Subcutaneous adipose tissue (tissue), 4 donors: ENCODE measurements at places on chromosomes 6 and 20. TPM values are rescaled to one million over a fixed set of nuclear protein-coding genes. Genes with fewer than 3 reads are reported as not detected.

Gene SLC32A1
- not detected for total RNA-seq

Gene STMND1
- not detected for total RNA-seq

Gene NKAIN4
- not detected for total RNA-seq

Gene HLA-DQA2
- total RNA-seq: 4.6 TPM

Gene GPR63
- total RNA-seq: 0.22 TPM

Gene PERP
- 37.8 TPM for total RNA-seq

Gene ARID1B
- 93.8 TPM for total RNA-seq

Gene OR2J3
- total RNA-seq: not detected

Gene MPIG6B
- total RNA-seq: not detected

Gene ZFP57
- not detected for total RNA-seq

Gene VARS2
- 9.1 TPM for total RNA-seq

Gene HLA-E
- total RNA-seq: 287 TPM

Gene HMGN4
- total RNA-seq: 66.4 TPM

Gene CCDC170
- total RNA-seq: 8.8 TPM

Gene SLPI
- total RNA-seq: 7.0 TPM

Gene LRRC73
- 0.33 TPM for total RNA-seq

Gene DEFB114
- total RNA-seq: not detected

Gene AFG1L
- 4.4 TPM for total RNA-seq

Gene CFAP206
- total RNA-seq: 0.17 TPM

Gene FOXA2
- not detected for total RNA-seq

Gene DEFB132
- total RNA-seq: 0.66 TPM

Gene FERMT1
- 0.51 TPM for total RNA-seq

Gene ZNF391
- 1.8 TPM for total RNA-seq

Gene CAGE1
- total RNA-seq: not detected

Gene ZBTB46
- 7.5 TPM for total RNA-seq

Gene REM1
- total RNA-seq: 1.4 TPM

Gene SEMG1
- total RNA-seq: not detected

Gene CALHM4
- not detected for total RNA-seq

Gene NR2E1
- total RNA-seq: not detected

Gene OR2H2
- total RNA-seq: not detected

Gene SOX4
- 24.7 TPM for total RNA-seq

Gene TMEM200A
- total RNA-seq: 4.8 TPM

Gene NFATC2
- total RNA-seq: 5.1 TPM

Gene IPCEF1
- total RNA-seq: 1.9 TPM

Gene GGTLC1
- not detected for total RNA-seq

Gene OOEP
- not detected for total RNA-seq

Gene LGSN
- not detected for total RNA-seq

Gene HLA-DRA
- 978 TPM for total RNA-seq

Gene SLC17A2
- total RNA-seq: not detected

Gene BANF2
- not detected for total RNA-seq

Gene PTCHD4
- 0.98 TPM for total RNA-seq

Gene INSM1
- total RNA-seq: not detected

Gene KCNG1
- total RNA-seq: not detected

Gene PSORS1C2
- total RNA-seq: not detected

Gene PRRT1
- total RNA-seq: 0.34 TPM

Gene GRM1
- not detected for total RNA-seq
